ENCODE measurements at places on chromosomes 5 and 9.

GRCh38 chr9:129696944-129697655 is 31.7 kb downstream of the PRRX2 start:
- DNase-seq: no peak

- DNase-seq: no peak
These were observed 4.1 kb downstream of the PTGS1 start for GRCh38 chr9:122374885-122375420.

- DNase-seq: no peak
These were observed 16.4 kb downstream of the ZSWIM6 start for GRCh38 chr5:61348447-61348846.

DNA sequence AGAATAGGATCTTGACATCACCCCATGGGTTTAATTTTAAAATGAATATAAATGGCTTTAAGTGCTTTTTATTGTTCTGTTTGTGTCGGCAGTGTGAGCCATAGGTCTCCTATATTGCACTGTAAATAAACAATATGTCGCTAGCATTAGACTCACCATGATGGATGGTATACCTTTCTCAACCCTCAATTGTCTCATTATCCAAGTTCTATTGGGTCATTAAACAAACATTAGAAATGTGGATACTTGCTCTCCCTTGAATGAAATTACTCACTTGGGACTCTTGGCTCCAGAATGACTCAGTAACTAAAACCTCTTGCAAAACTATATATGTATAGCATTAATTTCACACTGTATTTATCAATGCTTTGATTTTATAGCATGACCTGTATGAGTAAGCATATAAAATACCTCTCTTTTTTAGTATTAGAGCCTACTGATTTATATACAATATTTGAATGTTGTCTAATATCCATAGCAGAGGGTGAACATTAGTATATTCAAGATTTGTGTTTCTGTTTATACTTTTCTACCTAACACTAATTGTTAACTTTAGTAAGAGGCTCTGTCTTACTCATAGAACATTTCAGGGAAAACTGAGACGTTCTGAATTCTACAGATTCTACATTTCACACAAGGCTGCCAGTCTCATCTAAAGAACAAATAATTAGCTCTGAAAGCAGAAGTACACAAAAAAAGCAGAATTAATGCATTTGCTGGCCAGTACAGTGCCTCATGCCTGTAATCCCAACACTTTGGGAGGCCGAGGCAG is 303.8 kb upstream of the PRR16 start:
- no peak for DNase-seq

DNA sequence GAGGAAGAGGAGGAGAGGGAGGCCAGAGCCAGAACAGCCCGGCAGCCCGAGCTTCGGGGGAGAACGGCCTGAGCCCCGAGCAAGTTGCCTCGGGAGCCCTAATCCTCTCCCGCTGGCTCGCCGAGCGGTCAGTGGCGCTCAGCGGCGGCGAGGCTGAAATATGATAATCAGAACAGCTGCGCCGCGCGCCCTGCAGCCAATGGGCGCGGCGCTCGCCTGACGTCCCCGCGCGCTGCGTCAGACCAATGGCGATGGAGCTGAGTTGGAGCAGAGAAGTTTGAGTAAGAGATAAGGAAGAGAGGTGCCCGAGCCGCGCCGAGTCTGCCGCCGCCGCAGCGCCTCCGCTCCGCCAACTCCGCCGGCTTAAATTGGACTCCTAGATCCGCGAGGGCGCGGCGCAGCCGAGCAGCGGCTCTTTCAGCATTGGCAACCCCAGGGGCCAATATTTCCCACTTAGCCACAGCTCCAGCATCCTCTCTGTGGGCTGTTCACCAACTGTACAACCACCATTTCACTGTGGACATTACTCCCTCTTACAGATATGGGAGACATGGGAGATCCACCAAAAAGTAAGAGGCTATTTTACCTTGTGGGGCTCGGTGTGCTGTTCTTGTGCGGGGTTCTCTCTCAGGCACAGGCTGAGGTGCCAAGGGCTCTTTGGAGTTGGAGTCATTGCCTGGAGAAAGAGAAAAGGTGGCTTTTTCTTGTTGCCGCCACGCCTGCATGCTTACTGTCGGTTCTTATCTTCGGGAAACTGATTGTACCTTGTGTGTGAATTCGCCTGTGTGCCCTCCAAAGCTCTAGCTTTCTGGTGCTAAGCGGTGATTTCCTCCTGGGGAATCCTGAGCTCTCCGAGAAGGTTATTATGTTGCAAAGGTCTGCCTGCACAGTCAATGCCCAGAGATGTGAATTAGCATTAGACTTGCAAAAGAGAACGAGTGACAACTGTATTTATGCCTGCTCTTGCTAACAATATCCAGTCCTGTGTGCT is at the start of gene ISL1:
Gene ISL1 (plus strand): TSS at position 318 of the 991 bp plus-strand sequence. CDS start 224 bp downstream, at position 542.
- no peak for DNase-seq

GRCh38 chr9:85914108-85914507 is 26.8 kb upstream of the NAA35 start:
- no peak for DNase-seq

GRCh38 chr9:27150746-27151406 is 41.9 kb downstream of the TEK start:
- no peak for DNase-seq

DNA sequence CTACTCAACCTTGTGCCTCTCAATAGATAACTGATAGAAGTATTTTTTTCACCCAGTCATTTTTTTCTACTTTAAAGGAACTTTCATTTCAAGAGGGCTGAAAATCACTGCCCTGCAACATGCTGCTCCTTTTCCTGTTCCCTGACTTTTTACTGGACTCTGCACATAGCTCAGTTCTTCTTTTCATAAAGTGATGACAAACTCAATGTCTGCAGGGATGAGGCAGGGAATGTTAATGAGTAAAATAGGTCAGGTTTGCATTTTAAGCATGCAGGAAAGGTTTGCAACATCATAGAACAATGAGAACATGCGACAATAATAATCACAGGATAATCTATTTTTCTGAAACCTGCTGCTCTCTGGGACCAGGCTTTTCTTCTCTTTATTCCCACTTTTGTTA is 172.2 kb upstream of the SGCD start:
- no peak for DNase-seq

- no peak for DNase-seq
These were observed 34.3 kb upstream of the RNF130 start for GRCh38 chr5:180105827-180106312.

- no peak for DNase-seq
These were observed 232.5 kb downstream of the SLF1 start for GRCh38 chr5:94850960-94851359.

GRCh38 chr9:109889456-109889855 is 109.5 kb downstream of the PALM2AKAP2 start:
- no peak for DNase-seq

DNA sequence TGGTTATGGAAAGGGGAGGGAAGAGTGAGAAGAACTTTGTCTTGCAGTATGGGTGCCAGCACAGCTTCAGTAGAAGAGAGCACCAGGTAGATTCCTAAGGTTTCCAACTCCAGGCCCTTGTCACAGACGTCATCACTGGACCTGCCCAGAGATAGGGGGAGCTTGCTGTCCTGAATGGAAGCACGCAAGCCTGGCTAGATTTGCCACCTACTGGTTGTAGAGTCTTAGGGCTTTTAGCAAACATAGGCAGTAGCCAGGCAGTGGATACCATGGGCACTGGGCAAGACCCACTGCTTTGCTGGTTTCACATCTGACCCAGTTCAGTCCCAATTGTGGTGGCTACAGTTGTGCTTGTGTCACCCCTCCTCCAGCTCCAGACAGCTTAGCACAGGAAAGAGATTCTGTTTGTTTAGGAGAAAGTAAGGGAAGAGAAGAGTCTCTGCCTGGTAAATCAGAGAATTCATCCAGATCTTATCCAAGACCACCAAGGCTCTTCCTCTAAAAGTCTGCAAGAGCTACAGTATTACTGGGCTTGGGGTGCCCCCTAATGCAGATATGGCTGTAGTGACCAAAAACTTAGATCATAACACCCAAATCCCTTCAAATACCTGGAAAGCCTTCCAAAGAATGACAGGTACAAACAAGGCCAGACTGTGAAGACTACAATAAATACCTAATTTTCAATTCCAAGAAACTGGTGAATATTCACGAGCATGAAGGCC is 158.9 kb downstream of the HINT1 start:
- no peak for DNase-seq

GRCh38 chr5:176927562-176927961 is 28.4 kb upstream of the HK3 start:
- DNase-seq: no peak

DNA sequence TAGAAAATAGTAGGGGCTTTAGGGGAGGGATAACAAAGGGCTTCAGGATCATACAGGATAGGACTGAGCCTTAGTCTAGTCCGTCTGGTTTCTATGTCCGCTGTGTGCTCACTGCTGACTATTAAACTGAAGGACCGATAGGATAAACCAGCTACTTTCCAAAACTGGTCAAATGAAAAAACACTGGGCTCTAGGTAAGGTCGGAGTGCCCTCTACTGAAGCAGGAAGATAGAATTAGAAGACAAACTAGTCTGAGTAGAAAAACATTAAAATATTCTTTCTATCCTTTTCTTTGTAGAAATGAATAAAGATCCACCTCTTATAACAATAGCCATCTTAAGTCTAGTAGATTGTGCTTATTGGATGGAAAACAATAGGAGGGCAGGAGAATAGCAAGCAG is 133.6 kb downstream of the CEMIP2 start:
- no peak for DNase-seq

DNA sequence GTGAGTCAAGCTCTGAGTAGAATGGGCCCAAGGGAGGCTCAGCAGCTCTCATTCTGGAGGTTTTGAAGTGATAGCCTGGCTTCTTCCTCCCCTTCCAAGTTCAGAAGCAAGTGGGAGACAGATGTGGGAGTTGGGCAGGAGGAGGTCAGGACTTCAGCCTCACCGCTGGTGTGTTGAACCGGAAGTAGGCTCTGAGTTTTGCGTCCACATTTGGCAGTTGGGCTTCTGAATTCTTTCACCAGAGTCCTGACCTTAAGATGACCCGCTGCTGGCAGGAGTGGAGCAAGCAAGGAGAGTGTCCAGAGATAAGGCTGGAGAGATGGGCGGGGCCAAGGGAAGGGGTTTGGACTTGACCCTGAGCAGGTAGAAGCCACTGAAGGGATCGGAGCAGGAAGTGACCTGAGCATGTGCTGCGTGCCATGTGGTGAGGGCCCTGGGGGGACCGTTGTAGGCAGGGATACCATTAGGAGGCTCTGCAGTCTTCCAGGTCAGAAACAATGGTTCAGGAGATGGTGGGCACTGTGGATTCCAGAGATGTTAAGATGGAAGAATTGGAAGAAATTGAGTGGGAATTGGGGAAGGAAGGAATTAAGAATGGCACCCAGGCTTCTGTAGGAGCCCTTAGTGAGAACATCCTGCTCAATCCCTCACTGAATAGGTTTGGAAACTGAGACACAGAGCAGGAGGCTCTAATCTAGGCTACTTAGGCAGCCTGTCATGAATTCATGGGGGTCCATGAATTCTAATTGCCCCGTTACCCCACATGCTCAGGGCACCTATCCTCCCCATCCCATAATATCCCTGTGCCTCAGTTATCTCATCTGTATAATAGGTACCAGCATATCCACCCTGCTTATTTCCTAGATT is 25.9 kb downstream of the GALNT12 start:
- DNase-seq: no peak
